ENCODE measurements at places on chromosomes 2 and 18.

- peaks cover 23% of the 10 kb centered on the region for H3K4me1 ChIP-seq
- H3K4me3 ChIP-seq: no peak overlapping the region
- H3K36me3 ChIP-seq: peaks cover 15% of the 10 kb centered on the region
Measured at GRCh38 chr18:49444581-49444980, 15.9 kb downstream of the DYM start.

- no peak overlapping the region for H3K27ac ChIP-seq
- H3K36me3 ChIP-seq: peaks cover 31% of the 10 kb centered on the region
- DNase-seq: no peak
- H3K4me1 ChIP-seq: no peaks in the 10 kb centered on the region
- H3K27me3 ChIP-seq: no peaks in the 10 kb centered on the region
Measured at GRCh38 chr2:226893216-226893615, 57.4 kb downstream of the RHBDD1 start.

GRCh38 chr18:23036660-23037201 lies 98.6 kb upstream of the CABLES1 start:
- no peak for DNase-seq
- no peaks in the 10 kb centered on the region for H3K36me3 ChIP-seq
- H3K4me1 ChIP-seq: no peaks in the 10 kb centered on the region

DNA sequence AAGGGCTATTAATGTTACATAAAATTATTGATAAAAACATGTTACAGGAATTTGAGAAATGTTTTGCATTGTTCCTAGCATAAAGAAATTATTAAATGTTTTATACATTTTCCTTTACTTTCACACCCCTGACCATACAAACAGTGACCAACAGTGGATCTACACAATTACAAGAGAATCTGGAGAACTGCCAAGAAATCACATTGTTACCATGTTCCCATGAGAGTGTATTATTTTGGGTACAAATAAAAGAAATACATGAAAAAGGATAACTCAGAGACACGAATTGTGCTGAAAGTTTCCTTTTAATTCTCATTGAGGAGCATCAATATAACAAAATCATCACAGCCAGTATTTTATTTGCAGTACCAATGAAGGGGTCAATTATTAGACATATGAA lies 150.1 kb downstream of the WDPCP start:
- H3K4me3 ChIP-seq: no peak overlapping the region
- H3K27ac ChIP-seq: no peak overlapping the region
- no peaks in the 10 kb centered on the region for H3K36me3 ChIP-seq
- H3K27me3 ChIP-seq: no peaks in the 10 kb centered on the region
- peaks cover 4% of the 10 kb centered on the region for H3K4me1 ChIP-seq

DNA sequence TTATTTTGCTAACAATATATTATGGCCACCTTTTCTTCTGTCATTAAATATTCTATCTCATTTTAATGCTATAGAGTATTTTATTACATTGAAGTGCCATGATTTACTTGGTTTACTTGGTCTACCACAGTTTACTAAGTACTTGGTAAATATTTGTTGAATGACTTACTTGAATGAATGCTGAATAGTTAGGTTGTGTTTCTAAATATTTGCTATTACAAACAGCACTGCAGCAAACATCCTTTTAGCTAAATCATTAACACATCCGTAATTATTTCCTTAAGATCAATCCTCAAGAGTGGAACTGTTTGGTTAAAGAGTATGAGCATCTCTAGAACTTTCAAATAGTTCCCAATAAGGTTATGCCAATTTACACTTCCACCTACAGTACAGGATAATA lies 318.7 kb downstream of the MYCN start:
- no peaks in the 10 kb centered on the region for H3K36me3 ChIP-seq
- DNase-seq: no peak
- no peaks in the 10 kb centered on the region for H3K27me3 ChIP-seq
- H3K27ac ChIP-seq: no peak overlapping the region
- H3K4me3 ChIP-seq: no peak overlapping the region

DNA sequence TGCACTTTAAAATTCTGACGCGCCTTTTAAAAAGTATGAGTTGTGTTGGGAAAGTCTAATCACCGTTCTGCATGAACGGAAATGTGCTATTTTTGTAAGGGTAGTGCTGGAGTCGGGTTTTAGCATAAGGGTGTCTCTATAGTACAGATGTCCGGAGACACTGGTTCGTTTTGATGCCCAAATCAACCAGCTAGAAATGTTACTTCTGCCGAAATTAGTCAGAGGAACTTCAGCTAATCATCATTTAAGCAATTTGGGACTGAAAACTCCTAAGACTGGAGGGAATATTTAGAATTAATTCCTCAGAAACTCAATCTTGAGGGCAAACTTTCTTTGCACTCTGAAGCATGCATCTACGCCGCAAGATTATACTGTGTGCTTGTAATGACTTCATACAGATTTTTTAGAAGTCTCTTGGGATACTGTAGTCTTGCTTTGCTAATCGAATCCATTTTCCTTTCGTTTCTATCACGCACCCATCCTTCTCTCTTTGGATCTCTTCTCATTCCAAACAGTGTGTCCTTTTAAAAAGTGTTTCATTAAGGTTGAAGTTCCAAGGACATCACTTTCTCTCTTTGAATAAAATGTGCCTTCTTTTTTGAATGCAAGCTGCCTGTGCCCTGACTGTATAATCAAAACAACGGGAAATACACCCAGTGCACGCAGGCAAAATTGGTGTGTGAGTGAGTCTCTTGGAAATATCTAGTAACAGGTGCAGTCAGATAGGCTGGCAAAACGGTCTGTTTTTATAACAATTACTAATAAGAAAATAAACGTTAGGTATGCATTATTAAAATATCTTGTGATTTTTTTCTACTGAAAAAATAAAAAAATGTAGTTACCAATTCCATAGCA lies 270.9 kb upstream of the TCF4 start:
- no peaks in the 10 kb centered on the region for H3K27me3 ChIP-seq
- H3K36me3 ChIP-seq: no peaks in the 10 kb centered on the region
- H3K4me3 ChIP-seq: no peak overlapping the region
- H3K27ac ChIP-seq: no peak overlapping the region
- no peaks in the 10 kb centered on the region for H3K4me1 ChIP-seq

GRCh38 chr2:219650426-219651248 lies 23.2 kb downstream of the SLC4A3 start:
- H3K27ac ChIP-seq: no peak overlapping the region
- H3K4me3 ChIP-seq: no peak overlapping the region
- DNase-seq: no peak
- H3K36me3 ChIP-seq: no peaks in the 10 kb centered on the region
- H3K4me1 ChIP-seq: no peaks in the 10 kb centered on the region
- H3K27me3 ChIP-seq: peaks cover 34% of the 10 kb centered on the region

GRCh38 chr2:33291278-33292013 lies 185.0 kb upstream of the RASGRP3 start:
- H3K27ac ChIP-seq: no peak overlapping the region
- no peaks in the 10 kb centered on the region for H3K4me1 ChIP-seq
- H3K36me3 ChIP-seq: no peaks in the 10 kb centered on the region
- peaks cover 21% of the 10 kb centered on the region for H3K27me3 ChIP-seq
- no peak for DNase-seq
- no peak overlapping the region for H3K4me3 ChIP-seq

DNA sequence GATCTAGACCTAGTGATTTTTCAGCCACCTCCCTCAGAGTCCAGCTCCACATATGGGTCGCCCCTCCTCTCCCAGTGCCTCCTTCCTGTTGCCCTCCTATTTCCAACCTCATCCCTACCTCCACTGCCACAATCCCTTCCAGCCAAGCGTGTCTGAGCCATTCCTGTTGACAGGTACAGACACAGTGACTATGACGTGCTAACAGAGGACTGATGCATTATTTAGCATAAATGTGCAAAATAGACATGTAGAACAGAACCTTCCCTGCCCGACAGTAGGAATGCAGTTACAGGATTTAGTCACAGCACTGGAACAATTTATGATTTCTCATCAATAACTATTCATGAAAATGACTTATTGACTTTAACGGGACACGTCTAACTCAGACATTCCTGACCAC lies 84.4 kb upstream of the PPP1CB start:
- peak overlapping the region; percentile 18 for H3K27ac ChIP-seq
- H3K36me3 ChIP-seq: no peaks in the 10 kb centered on the region
- peaks cover 2% of the 10 kb centered on the region for H3K4me1 ChIP-seq
- DNase-seq: no peak

GRCh38 chr2:202564226-202564625 lies 70.5 kb upstream of the FAM117B start:
- peaks cover 3% of the 10 kb centered on the region for H3K4me1 ChIP-seq
- no peak overlapping the region for H3K4me3 ChIP-seq
- H3K36me3 ChIP-seq: no peaks in the 10 kb centered on the region

GRCh38 chr2:241461693-241462677 lies 46.4 kb downstream of the STK25 start:
- H3K4me3 ChIP-seq: no peak overlapping the region
- no peaks in the 10 kb centered on the region for H3K36me3 ChIP-seq
- H3K27me3 ChIP-seq: no peaks in the 10 kb centered on the region
- H3K4me1 ChIP-seq: no peaks in the 10 kb centered on the region
- H3K27ac ChIP-seq: no peak overlapping the region
- DNase-seq: no peak

DNA sequence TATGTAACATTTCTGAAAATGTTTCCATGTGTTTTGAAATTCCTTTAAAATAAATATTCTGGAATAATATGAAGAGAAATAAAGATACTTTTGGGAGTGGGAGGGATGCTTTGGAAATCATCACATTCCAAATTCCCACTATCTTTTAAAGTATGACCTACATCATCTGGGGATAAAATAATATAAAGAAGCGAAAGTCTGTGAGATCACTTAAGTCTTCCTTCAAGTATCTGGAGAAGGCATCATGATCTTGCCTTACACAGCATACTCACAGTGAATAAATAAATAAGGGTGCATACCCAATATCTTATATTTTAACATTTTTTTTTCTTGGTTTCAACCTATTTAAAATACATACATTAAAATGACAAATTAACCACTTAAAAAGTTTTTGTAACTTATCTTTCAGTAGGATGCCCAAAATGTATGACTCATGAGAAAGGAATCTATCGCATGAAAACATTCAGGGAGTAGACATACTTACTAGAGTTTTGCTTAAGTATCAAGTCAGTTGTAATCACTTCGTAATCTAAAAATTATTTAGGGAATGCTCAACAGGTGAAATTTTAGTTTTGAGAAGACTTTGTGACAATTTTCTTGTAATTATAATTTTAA lies 248.3 kb upstream of the COL3A1 start:
- no peaks in the 10 kb centered on the region for H3K27me3 ChIP-seq
- H3K4me3 ChIP-seq: no peak overlapping the region
- H3K4me1 ChIP-seq: no peaks in the 10 kb centered on the region
- no peak for DNase-seq
- no peaks in the 10 kb centered on the region for H3K36me3 ChIP-seq
- no peak overlapping the region for H3K27ac ChIP-seq

- H3K4me3 ChIP-seq: peak overlapping the region; percentile 80
- peaks cover 38% of the 10 kb centered on the region for H3K4me1 ChIP-seq
- peak overlapping the region; percentile 91 for H3K27ac ChIP-seq
Measured at GRCh38 chr2:224584785-224585210, 365 bp downstream of the CUL3 start.

- peaks cover 11% of the 10 kb centered on the region for H3K36me3 ChIP-seq
- H3K4me3 ChIP-seq: peak overlapping the region; percentile 54
- peak; percentile 90 for DNase-seq
- peak overlapping the region; percentile 72 for H3K27ac ChIP-seq
Measured at GRCh38 chr2:230908595-230909191, 16.3 kb downstream of the GPR55 start.

DNA sequence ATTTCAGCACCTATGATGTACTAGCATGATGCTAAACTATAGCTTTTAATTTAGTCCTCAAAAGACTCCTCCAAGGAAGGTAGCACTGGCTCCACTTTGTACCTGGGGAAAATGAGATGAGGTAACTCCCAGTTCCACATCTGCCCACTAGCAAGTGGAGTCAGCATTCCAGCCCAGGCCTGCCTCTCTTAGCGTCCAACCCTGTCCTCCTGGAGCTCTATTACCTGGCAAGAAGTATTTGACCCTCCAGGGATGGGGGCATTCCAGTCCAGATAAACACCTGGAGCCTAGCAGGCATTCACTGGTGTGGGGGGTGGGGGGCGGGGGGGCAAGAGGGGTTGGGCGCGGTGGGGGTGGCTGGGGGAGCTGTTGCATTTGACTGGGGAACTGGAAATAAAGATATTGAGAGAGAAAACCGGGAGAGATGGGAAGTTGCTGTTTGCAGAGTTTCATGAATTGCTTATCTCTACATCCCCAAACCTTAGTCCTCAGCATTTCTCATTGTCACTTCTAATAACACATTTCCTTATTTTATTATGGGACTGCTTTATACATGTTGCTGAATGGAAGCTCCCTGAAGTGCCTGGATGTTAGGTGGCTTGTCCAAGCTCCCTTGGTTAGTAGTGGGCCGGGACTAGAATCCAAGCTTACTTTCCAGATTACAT lies 22.0 kb upstream of the FZD5 start:
- H3K27me3 ChIP-seq: peaks cover 11% of the 10 kb centered on the region
- H3K36me3 ChIP-seq: no peaks in the 10 kb centered on the region
- no peak for DNase-seq

DNA sequence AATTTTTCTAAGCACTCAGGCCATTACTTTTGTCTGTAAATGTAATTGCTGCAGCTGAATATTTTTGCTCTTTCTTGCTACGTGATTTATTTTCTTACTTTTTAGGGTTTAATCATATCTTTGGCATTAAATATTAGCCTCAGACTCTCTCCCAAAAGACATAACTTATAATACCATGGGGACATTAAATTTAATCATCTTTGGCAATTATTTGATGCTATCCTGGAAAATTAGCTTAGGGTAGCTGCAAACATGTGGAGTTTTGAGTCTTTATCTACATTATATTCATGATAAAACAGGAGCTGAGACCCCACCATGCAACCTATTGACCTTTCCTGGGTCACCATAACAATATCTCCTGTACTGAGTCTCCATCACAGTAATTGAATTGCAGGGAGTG lies 59.1 kb upstream of the EDAR start:
- H3K36me3 ChIP-seq: no peaks in the 10 kb centered on the region
- peaks cover 9% of the 10 kb centered on the region for H3K4me1 ChIP-seq
- no peaks in the 10 kb centered on the region for H3K27me3 ChIP-seq
- H3K27ac ChIP-seq: no peak overlapping the region
- H3K4me3 ChIP-seq: no peak overlapping the region
- DNase-seq: no peak

- no peak overlapping the region for H3K4me3 ChIP-seq
- DNase-seq: no peak
- H3K36me3 ChIP-seq: no peaks in the 10 kb centered on the region
- H3K27me3 ChIP-seq: no peaks in the 10 kb centered on the region
- H3K4me1 ChIP-seq: no peaks in the 10 kb centered on the region
Measured at GRCh38 chr2:67486041-67486796, 89.1 kb downstream of the ETAA1 start.

DNA sequence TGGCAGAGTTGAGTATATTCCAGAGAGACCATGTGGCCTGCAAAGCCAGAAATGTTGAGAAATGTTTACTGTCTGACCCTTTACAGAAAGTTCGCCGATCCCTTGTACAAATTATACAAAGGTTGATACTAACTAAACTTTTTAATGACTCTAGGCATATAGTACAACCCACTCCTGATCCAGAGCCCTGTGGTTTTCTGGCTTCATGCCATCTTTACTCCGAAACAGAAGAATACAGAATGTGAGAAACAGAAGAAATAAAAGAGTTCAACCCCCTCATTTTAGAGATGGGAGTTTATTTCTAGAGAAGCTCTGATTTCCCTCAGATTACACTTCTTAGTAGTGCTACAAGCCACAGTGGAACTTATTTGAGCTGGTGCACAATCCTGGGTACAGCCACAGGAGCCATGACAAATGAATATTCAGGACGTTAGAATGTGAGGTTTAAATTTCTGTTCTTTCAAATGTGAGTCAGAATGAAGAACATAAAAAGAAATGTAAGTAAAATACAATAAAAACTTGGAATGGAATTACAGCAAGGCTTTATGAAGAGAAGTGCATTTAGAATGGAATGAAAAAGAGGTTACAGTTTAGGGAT lies 38.0 kb upstream of the SMCHD1 start:
- DNase-seq: no peak
- H3K36me3 ChIP-seq: peaks cover 31% of the 10 kb centered on the region
- no peak overlapping the region for H3K4me3 ChIP-seq
- no peaks in the 10 kb centered on the region for H3K27me3 ChIP-seq
- H3K4me1 ChIP-seq: no peaks in the 10 kb centered on the region

Measured in activated CD4-positive, alpha-beta memory T cell treated with anti-CD3 and anti-CD28 coated beads for 36 hours (primary cell).